Stimulated activated CD8-positive, alpha-beta memory T cell treated with anti-CD3 and anti-CD28 coated beads, Interleukin-2, amount 100 ng/mL, for 48 hours (primary cell): ENCODE measurements at places on chromosomes 12 and 14.

DNA sequence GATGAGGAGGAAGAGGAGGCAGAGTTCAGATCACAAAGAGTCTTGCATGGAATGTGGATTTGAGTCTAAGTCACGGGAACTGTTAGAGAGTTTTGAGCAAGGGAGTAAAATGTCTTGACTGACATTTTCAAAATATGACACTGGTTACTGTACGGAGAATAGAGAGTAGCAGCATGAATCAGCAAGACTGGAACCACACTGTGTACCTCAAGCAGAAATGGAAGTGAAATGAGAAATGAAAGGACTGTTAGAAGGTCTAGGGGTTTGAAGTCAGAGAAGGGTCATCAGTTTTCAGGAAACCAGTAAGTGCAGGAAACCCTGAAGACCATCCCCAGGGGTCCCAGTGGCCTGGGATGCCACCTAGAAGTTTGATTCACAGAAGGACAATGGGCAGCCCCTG, 236.3 kb downstream of the GALC start:
- DNase-seq = no peak

DNA sequence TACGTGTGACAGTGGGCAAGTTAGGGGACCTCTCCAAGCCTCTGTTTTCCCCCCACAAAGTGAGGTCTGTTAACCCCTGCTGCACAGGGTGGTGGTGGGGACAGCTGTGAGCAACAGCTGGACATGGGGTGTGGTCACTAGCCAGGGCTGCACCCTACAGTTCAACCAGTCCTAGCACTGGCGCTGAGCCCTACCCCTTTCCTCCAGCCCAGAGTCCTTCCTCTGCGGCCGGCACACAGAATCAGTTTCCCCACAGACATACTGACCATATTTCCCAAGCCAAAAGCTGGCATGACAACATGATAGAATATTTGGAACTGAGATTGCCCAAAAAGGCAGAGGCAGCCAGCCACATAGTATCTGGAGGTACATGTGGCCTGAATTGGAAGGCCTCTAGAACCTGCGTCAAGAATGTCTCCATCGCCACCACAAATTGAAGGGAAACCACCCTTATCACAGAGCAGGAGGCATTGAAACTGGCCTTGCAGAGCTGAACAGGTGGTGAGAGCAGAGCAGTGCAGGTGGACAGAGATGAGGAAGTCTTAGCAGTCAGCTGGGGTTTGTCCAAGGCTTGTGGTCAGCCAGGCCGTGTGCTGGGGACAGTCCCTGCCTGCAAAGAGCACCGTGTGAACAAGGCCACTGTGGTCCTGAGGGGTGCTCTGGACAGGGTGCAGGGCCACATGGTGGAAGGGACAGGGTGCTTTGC, 21.2 kb downstream of the DEGS2 start:
- no peak for DNase-seq

GRCh38 chr12:4214877-4215228, 58.7 kb upstream of the CCND2 start:
- DNase-seq = no peak

- DNase-seq = no peak
These were observed 242.5 kb upstream of the CAND1 start for GRCh38 chr12:67026487-67027246.

- DNase-seq = no peak
These were observed 1.7 kb downstream of the SLC2A3 start for GRCh38 chr12:7934091-7934888.

- no peak for DNase-seq
These were observed 91.9 kb upstream of the RESF1 start for GRCh38 chr12:31867292-31867691.

DNA sequence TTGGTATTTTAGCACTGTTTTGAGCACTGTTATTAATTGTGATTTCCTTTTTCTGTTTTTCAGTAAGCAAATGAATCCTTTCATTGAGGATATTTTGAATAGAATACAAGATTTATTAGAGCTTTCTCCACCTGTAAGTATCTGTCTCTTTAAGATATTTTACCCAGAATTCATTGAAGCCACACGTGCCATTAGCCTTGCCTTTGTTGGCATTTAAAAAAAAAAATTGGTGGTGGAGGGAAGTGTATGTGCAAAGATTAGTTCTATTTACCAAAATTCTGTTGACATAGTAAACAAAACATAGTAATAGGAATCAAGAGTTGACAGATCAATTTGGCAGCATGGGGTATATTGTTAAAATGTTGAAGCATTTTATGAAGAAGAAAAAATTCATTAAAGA, 23.8 kb downstream of the XPOT start:
- no peak for DNase-seq

GRCh38 chr12:50960130-50960529, 7.8 kb downstream of the HIGD1C start:
- DNase-seq = no peak

DNA sequence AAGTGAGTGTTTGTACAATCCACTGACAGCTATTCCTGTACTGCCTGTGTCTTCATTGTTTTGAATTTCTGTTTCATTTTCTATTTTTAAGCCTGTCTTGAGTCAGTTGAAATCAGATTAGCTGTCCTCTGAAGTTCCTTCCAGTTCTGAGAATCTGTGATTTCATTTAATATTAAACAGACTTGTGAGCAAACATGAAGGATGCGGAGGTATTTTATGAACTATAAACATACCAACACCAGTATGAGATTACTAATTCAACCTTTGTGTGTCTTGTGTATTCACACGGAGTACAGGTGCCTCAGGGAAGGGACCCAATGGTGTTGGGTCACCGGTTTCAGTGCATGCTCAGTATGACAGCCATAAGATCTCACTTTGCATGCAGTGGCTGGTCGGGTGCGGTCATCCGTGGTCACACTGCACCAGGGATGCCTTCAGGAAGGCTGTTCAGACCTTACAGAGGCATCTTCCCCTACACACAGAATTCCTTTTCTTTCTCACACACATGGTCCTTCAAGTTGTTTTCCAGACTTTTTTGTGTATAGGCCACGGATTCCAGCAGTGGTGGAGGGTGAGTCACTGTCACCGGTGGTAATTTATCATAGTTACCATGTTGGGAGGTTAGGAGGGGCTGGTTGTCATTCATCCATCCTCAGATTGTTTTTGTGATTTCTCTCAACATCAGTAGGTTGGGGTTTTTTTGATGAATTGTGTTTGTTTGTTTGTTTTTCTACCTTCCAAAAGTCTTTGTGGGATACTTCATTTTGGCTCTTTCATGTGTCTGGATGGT, 103.0 kb upstream of the SFSWAP start:
- DNase-seq = no peak

DNA sequence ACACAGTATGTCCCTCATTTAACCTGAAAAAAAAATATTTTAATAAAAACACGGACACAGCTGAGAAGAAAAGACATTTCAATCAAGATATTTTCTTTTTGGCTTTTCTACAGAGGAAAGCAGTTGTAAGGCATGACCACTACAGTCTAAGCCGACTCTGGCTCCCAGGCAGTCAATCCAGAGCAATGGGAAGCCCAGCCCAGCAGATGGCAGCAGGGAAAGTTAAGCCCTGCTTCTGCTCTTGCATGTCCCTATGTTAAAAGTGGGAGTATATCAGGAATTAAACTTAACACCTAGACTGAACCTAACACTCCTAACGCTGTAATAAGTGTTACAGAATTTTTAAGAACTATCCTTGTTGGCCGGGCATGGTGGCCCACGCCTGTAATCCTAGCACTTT, 19.5 kb upstream of the HAL start:
- no peak for DNase-seq

- DNase-seq = no peak
These were observed 413 bp downstream of the LRP6 start for GRCh38 chr12:12266389-12266872.
